DND-41 (cell line): ENCODE measurements at places on chromosomes 16 and 17.
A peak's percentile ranks its signal among the peaks of the same experiment; 100 is the strongest.

DNA sequence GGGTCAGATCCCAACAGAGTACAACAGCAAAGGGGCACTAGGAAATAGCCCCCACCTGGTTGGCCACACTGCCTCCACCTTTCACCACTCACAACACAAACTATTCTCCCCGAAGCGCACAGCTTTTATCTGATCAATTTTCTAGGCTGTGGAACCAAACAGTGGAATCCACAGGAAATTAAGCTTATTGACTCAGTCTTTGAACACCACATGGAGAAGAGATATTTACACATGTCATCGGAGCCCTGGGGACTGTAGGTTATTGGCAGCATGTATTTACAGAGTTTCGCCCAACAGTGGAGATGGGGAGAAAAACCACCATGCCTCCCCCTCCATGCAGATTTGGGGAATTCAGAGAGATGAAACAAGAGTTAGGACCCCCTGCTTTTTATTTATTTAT, 154.8 kb downstream of the XYLT1 start:
- no peak overlapping the region for H3K4me3 ChIP-seq
- no peaks in the 10 kb centered on the region for H3K4me1 ChIP-seq
- H3K27ac ChIP-seq: no peak overlapping the region
- no peak for DNase-seq
- no peaks in the 10 kb centered on the region for H3K27me3 ChIP-seq

DNA sequence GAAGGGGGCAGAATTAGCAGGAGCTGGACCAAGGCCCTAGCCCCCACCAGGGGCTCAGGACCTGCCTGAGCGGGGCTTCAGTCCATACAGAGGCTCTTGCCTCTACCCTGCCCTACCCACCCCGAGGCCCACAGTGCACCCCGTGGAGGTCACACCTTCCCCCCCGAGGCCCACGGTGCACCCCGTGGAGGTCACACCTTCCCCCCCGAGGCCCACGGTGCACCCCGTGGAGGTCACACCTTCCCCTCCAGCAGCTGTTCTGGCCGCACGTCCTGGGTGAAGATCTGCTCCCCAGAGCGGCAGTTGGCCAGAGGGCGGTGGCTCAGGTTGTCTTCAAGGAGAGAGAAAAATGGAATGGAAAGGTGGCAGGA, 11.4 kb downstream of the CASKIN2 start:
- no peak overlapping the region for H3K4me3 ChIP-seq
- no peak overlapping the region for H3K27ac ChIP-seq
- no peaks in the 10 kb centered on the region for H3K4me1 ChIP-seq
- H3K36me3 ChIP-seq: peaks cover 75% of the 10 kb centered on the region
- DNase-seq: no peak
- no peaks in the 10 kb centered on the region for H3K27me3 ChIP-seq

DNA sequence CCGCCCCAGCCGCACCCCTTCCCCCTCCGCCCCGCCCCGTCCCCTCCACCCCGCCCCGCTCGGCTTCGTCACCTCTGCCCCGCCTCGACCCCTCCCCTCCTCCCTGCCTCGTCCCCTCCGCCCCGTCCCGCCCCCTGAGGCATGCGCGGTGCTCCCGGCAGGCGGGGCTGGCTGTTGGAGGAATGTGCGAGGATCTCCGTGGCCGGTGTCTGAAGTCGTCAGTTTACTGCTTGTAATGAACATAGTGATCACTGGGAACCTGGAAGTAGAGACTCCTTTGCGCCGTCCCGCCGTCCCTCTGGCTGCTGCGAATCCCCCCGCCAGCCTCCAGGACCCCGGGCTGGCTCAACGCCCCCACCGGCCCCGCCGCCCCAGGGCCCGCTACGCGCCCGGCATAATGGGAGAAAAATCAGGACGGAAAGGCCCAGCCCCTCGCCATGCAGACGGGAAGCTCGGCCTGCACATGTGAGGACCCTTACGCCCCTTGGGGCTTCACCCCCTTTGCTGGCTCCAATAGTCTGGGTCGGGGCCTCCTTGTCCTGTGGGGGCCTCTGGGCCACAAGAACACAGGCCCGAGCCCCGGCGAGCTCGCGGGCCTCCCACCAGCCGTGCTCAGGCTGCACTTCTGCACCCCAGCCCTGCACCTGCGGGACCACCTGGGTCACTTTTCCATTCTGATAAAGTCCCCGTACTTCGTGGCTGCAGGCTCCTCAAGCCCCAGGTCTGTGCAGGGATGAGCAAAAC, 743.1 kb downstream of the KCNJ18 start:
- H3K27me3 ChIP-seq: no peaks in the 10 kb centered on the region
- H3K36me3 ChIP-seq: no peaks in the 10 kb centered on the region
- H3K4me3 ChIP-seq: no peak overlapping the region
- H3K27ac ChIP-seq: no peak overlapping the region
- no peak for DNase-seq

DNA sequence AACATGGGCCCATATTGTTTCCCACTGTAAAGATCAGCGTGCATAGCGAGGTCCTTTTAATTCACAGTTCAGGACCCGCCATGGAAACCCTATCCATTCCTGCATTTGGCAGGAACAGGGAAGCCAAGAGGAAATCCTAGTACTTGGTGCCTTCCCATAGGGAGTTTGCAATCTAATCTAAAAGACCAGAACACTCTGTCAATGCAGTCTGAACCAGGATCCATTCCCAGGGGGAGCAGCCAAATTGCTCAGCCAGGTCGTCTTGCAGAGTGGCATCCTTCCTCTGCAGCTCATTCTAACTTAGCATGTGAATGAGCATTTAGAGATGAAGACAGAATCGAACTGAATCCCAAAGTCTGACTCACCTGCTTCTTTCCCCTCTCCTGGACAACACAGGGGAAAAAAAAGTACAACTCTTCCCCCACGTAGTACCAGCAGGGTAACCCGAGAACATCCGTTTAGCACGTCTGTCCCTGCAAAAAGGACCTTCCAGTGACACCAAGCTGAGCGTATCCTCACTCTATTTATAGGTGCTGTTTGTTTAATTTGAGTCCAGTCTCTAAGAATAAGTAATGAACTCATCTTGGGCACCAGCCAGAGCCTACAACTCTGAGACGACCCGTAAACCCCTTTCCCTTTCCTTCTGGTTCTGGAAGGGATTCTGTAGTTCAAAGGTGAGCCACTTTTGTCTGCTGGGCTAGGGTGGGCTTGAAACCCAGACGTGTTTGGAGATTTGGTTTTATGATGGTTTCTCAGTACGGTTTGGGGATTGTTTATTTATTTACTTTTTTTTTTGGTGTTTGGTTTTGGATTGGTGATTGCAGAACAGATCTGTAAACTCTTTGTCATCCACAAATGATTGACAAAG, 74.5 kb downstream of the ERCC4 start:
- no peaks in the 10 kb centered on the region for H3K27me3 ChIP-seq
- DNase-seq: no peak
- no peak overlapping the region for H3K4me3 ChIP-seq
- no peak overlapping the region for H3K27ac ChIP-seq
- H3K36me3 ChIP-seq: no peaks in the 10 kb centered on the region
- H3K4me1 ChIP-seq: no peaks in the 10 kb centered on the region

DNA sequence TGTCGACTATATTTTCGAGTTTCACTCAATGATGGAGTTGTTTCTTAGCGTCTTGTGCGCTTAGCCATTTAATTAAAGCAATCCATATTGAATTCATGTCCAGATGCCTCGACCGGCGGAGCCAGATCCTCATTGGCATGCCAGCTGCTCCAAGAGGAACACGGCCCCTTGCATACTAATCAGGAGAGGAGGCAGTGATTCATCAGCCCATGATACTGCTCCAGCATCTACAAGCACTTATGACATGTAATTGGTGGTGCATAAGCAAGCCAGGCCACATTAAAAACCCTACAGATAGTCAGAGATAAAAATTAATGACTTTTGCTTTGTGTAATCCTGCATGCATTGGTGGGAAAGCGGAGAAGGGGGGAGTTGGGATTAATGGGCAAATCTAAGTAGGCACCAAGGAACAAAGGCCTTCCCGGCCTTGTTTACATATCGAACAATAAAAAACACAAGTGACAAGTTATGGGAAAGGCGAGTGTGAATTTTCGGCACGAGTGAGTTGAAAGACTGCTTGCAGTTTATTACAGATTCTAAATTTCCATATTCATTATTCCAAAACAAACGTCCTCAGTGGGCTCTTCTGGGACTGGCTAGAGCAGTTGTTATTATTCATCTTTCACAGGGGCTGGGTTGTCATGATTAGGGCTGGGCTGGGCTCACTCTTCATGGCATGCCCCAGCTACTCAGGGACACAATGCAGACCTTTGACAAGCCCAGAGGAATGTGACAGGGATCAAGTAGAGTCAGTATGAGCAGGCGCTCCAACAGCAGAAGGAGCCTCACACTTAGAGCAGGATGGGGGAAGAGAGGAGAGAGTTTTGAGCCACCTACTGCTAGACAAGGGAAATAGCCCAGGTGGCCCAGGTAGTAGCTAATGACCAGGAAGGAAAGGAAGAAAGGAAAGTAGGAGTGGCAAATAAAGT, 281.7 kb upstream of the ZFHX3 start:
- H3K27me3 ChIP-seq: peaks cover 3% of the 10 kb centered on the region
- H3K4me3 ChIP-seq: no peak overlapping the region
- H3K36me3 ChIP-seq: no peaks in the 10 kb centered on the region

GRCh38 chr16:3998793-3999478, 117.3 kb downstream of the ADCY9 start:
- H3K4me1 ChIP-seq: no peaks in the 10 kb centered on the region
- no peak overlapping the region for H3K27ac ChIP-seq
- no peak for DNase-seq
- H3K27me3 ChIP-seq: no peaks in the 10 kb centered on the region

- no peak for DNase-seq
- H3K27me3 ChIP-seq: peaks cover 22% of the 10 kb centered on the region
- H3K27ac ChIP-seq: no peak overlapping the region
- H3K4me3 ChIP-seq: no peak overlapping the region
- no peaks in the 10 kb centered on the region for H3K36me3 ChIP-seq
These were observed 6.4 kb downstream of the CUEDC1 start for GRCh38 chr17:57948555-57949420.

DNA sequence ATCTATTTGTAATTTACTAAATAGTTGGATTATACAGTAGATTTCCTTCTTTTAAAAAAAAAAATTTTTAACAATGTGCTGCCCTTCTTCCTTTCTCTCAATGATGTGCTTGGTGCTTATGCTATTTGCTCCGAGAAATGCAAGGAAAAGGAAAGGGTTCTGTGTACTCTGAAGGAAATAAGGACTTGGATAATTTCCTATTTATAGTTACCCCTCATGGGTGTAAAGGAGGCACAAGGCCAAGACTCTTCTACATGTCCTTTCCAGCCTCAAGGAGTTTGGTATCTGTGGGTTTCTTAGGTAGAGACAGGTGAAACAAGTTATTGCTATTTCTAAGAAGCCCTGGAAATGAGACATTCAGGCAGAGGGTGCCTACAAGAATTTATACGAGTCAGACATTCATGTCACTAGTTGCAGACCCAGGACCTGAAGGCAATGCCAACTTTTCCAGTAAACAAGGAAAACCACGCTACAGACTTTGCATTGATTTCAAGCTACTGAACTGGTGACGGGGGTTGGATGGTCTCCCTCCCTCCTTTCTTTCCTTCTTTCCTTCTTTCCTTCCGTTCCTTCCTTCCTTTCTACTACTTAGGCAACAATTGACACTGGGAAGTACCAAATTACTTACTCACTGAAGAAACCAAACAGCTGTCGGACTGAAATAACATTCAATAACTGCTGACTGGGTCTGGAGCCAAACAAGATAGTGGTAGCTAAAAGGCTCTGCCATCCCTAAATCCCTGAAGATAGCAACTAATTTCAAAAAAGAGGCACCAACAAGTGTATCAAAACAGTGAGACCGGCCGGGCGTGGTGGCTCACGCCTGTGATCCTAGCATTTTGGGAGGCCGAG, 33.8 kb upstream of the GHDC start:
- DNase-seq: no peak
- H3K27ac ChIP-seq: no peak overlapping the region
- no peak overlapping the region for H3K4me3 ChIP-seq
- no peaks in the 10 kb centered on the region for H3K27me3 ChIP-seq
- H3K36me3 ChIP-seq: peaks cover 21% of the 10 kb centered on the region; the same call in 1 of the 2 replicates

GRCh38 chr17:38750044-38750311, 1.8 kb upstream of the PCGF2 start:
- no peak for DNase-seq
- no peak overlapping the region for H3K27ac ChIP-seq
- peaks cover 19% of the 10 kb centered on the region for H3K36me3 ChIP-seq
- H3K4me3 ChIP-seq: no peak overlapping the region
- no peaks in the 10 kb centered on the region for H3K27me3 ChIP-seq

DNA sequence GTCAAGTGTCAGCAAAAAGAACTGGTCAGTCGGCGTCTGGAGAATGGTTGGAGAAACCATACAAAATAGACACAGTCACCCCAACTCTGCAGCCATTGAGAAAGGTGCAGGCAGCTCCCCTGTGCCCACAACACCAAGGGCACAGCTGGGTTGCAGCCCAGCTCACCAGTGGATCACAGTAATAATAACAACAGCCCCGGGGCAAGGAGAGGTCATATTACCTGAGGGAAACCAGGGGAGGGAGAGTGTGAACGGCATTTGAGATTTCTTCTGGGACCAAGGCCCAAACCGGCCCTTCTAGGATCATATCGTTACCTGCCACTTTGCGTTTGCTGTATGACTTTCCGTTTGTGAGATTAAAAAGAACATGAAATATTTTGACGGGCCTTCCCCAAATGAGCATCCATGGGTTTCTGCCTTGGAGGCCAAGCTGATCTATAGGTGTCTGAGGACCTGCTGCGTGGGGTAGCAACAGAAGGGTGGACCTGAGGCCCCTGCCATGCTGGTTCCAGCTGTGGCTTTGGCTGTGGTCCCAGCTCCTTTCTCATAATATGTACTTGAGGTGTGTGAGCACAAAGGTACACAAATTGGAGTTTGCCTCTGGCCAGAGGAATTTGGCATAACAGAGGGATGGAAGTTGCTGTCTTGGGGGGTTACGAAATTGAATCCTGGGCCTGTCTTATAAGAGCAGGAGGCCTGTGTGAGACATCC, 154.6 kb downstream of the CMIP start:
- H3K27ac ChIP-seq: no peak overlapping the region
- no peak for DNase-seq
- no peaks in the 10 kb centered on the region for H3K27me3 ChIP-seq
- H3K4me3 ChIP-seq: no peak overlapping the region

- no peak for DNase-seq
- peaks cover 48% of the 10 kb centered on the region for H3K36me3 ChIP-seq
- no peaks in the 10 kb centered on the region for H3K27me3 ChIP-seq
- H3K27ac ChIP-seq: peak overlapping the region; percentile 95
- peaks cover 35% of the 10 kb centered on the region for H3K4me1 ChIP-seq
These were observed 583 bp downstream of the ATXN2L start for GRCh38 chr16:28823291-28823872.

DNA sequence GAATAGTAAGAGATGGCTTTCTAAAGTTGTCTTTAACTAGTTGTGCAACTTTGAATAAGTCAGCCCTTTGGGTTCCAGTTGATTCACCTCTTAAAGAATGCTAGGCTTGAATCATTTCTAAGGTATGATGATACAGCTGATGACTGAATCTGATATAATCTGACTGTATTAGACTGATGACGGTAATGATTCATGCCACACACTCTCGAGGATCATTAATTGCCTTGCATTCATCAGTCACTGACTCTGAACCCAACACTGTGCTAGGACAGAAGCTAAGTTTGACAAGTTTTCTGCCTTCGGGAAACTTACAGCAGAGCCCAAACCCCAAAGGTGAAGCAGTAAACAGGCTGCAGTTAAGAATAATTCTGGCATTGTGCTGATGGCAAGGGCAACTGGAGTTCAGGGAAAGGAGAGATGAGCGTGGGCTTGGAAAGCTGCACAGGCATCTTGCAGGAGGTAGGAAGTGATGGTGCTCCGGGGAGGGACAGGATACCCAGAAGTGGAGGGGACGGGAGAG, 25.8 kb downstream of the ASIC2 start:
- H3K27me3 ChIP-seq: peaks cover 6% of the 10 kb centered on the region
- H3K27ac ChIP-seq: no peak overlapping the region
- no peak overlapping the region for H3K4me3 ChIP-seq
- H3K4me1 ChIP-seq: no peaks in the 10 kb centered on the region
- no peaks in the 10 kb centered on the region for H3K36me3 ChIP-seq

GRCh38 chr16:87847785-87848675, 21.3 kb downstream of the SLC7A5 start:
- no peaks in the 10 kb centered on the region for H3K27me3 ChIP-seq
- no peak for DNase-seq
- peaks cover 19% of the 10 kb centered on the region; the same call in 1 of the 2 replicates for H3K4me1 ChIP-seq
- peaks cover 99% of the 10 kb centered on the region for H3K36me3 ChIP-seq
